OCI-M1 (cell line): ENCODE measurements at places on chromosomes 11 and 22.

- DNase-seq, result no peak
Measured at GRCh38 chr11:117814204-117814765, 10.3 kb downstream of the FXYD2 start.

DNA sequence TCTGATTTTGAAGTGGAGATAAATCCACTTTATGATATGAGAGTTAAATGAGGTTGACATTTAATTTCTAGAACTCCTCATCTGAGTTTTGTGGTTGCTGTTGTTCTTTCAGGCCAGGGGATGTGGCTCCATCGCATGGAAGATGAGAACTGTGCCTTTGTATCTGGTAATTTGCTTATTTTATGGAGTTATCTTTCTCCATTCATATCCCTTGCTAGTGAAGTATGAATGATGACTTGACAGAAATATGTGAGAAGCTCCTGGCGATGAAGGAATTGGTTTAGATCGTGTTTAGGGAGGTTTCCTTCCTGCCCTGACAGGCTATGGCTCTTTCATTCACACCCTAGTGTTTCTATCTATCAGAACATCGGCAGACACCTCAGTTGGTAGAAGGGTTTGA lies 393.7 kb downstream of the ETS1 start:
- DNase-seq, result no peak

DNA sequence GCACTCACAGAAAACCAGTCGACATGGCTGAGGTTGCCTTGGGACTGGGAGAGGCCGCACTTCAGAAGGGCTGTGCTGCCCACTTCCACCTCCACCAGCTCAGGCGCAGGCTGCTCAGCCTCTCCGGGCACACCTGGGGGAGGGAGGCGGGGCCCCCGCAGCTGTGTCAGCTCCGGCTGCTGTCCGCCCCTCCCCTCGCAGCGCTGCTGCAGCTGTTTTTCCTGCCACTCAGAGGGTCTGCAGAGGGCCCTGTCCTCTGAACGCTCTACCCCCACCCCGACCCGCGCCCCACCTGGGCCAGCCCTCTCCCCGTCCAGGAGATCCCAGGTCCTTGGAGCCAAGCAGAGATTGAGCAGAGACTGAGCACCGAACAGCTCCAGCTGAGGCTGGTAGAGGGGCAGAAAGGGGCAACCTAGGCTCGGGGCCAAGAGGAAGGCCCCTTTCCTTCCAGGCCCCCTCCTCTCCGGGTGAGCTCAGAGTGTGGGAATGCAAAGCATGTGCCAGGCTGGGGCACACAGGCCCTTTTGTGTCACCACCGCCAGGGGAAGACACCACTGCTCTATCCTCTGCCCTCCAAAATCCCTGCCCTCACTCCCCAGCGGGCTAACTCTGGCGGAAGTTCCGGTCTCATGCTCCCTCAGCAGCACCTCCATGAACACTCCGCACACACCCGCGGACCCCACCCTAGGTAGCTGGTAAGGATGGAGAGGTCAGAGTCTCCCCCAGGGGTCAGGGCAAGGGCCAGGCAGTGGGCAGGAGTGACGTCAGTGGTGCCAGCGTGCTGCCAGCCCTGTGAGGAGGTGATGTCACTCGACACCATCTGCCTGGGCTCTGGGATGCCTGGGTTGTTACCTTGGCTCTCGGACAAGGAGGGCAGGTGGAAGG lies 1.6 kb downstream of the MCAM start:
- no peak for DNase-seq

- DNase-seq, result no peak
Measured at GRCh38 chr11:18332302-18332701, 9.9 kb downstream of the GTF2H1 start.

GRCh38 chr22:25564979-25565677 lies 653 bp downstream of the GRK3 start:
- peak; percentile 62 for DNase-seq
